Pulmonary artery endothelial cell (primary cell): ENCODE measurements at places on chromosomes 5 and 9. TPM values are rescaled to one million over a fixed set of nuclear protein-coding genes. Genes with fewer than 3 reads are reported as not detected.
A peak's percentile ranks its signal among the peaks of the same experiment; 100 is the strongest.

DNA sequence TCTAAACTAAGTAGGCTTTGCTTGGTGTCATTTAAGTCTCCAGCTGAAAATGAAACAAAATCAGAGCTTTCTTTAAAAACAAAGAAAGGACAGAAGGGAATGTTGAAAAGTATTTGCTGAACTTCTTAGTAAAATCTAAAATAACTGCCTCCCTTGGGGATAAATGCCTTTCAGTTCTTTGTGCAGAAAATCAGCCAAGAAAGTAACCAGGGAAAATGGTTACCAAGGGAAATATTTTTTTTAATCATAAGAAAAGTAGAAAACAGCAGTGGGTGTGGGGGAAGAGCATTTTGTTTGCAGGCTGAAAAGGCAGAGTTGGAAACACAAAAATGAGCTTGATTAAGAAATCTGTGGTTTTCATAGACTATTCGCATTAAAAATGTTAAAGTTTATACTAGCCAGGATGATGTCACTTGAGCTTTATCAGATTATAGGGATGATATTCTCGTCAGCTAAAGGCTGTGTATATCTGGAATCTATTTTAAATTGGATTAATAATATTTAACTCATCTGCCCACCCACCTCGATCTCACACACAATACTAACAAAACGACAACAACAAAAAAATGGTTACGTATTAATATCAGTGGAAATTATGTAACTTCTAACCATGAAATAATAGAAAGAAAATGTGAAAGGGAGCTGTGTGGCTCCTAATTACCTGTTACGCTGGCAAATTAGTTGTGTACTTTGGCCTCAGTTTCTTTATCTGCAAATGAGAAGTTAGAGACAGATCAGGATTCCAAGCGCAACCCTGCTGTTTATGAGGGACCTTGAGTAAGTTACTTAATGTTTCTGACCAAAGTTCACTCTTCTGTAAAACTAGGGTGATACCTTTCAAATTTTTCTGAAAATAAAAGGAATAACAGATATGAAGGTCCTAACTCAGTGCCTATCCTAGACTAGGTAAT lies at the start of gene ECM2:
ECM2 (minus strand) TSS at position 51 of the 911 bp plus-strand sequence. CDS start 13,124 bp downstream, outside the sequence.
- DNase-seq = no peak

- no peak for DNase-seq
Measured at GRCh38 chr5:163727028-163727427, 221.6 kb downstream of the MAT2B start.

GRCh38 chr5:177983763-177984583 lies 12.1 kb downstream of the PROP1 start:
- no peak for DNase-seq

DNA sequence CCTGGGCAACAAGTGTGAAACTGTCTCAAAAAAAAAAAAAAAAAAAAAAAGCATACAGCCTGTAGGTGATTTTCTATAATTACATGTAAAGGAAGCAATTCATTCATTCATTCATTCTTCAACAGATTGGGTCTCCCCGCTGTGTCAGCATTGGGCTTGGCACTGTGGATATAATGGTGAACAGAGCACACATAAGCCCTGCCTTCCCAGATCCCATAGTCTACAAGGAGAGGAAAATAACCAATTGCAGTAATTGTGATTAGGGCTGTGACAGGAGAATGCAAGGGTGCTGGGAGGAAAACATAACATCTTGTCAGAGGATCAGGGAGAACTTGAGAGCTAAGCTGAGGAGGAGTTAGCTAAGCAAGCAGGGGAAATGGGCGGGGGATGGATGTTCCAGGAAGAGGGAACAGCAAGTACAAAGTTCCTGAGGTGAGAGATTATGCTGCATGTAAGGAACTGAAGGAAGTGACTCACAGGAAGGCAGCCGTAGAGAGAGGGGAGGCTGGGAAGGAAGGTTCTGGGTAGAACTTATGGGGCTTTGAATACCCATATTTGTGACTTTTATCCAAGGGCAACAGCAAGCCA lies 24.0 kb upstream of the KLF9 start:
- DNase-seq = peak; percentile 90

DNA sequence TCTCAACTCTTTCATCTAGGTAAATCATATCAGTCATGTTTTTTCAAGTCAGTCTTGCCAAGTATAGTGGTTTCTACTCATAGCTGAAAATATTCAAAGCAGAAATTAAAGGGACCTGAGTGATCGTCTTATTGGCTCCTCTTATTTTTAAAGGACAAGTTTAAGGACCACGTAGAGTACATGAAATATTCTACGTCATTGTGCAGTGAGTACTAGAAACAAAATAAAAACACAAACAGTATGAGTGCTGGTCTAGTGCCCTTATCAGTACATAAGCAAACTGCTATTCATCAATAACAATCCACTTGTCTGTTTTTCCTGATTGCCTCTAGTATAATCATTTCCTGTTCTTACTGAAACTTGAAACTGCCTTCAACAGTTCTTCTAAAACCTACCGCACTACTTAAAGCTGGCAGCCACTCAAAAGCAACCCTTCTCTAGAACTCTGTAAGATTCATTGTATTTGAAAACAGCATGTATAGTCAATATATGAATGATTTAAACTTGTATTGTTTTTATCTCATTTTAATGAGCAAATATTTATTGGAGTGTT lies 853.7 kb downstream of the TAF11L14 start:
- DNase-seq = no peak

The ENG gene
- total RNA-seq = 46.5 and 49.5 TPM in 2 replicates

The LTC4S gene
- total RNA-seq = 0.46 and 0.66 TPM in 2 replicates

The ADAMTS6 gene
- 73.1 and 117 TPM in 2 replicates for total RNA-seq
